ENCODE measurements at places on chromosomes 5 and 9. TPM values are rescaled to one million over a fixed set of nuclear protein-coding genes. Genes with fewer than 3 reads are reported as not detected.

Gene ENHO
- 32.7 TPM for total RNA-seq

DNA sequence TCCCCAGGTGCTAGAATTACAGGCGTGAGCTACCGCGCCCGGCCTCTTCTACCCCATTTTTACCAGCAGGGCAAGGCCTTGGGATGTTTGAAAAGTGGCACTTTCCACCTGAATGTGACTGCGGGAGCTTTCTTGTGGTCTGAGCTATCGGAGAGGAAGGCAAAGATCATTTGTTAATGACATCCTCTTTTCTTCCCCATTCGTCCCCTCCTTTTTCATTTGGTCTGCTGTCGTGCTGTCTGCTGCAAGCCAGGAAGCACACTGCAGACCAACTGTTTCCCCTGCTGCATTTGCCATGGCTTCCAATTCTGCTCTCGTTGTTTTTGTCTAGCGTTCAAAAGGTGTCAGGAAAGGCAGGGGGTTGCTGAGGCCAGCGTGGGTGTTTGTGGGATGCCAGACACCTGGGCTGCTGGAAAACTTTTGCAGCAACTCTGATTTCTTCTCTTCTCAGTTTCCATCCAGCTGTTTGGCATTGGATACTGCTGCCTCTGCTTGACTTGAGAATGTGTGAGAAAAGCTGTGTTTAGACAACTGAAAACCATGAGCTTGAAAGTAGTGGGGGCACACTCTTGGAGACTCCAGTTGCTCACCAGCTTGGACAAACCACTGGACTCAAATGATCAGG is 196.4 kb upstream of the MSX2 start:
- DNase-seq, result no peak

Gene KCNV2
- not detected for total RNA-seq

GRCh38 chr5:107218457-107219193 is 452.1 kb downstream of the EFNA5 start:
- DNase-seq, result no peak

- DNase-seq, result no peak
Observed at GRCh38 chr9:81538890-81539289, 150.5 kb downstream of the TLE1 start.

GRCh38 chr9:3809724-3810123 is 283.9 kb upstream of the RFX3 start:
- DNase-seq, result no peak

Gene ZFAND5
- total RNA-seq, result 217 TPM

DNA sequence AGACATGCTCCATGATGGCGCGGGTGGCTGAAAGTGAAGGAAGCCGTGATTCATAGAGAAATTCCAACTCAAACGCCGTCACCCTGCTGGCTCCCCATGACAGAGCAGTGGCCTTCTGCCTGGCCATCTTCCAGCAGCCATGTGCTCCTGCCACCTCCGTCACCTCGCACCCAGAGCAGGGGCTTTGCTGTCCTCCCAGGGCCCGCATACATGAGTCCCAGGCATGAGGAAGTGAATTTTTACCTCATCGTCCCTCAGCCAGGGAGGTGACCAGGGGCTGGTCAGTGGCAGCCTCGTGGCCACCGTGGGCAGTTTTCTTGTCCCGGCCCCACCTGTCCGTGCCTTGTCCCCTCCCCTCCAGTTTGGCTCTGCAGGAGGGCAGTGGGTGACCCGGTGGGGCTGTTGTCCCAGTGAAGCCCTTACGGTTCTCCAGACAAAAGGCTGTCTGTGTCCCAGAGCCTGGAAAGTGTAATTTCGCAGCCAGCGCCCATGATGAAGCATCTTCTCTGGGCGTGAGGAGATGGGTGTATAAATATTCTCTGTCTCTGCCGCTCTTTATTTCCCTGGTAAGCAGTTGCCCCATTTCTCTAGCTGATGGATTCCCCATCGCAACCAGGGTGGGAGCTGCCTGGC is 124.0 kb upstream of the LMX1B start:
- no peak for DNase-seq

DNA sequence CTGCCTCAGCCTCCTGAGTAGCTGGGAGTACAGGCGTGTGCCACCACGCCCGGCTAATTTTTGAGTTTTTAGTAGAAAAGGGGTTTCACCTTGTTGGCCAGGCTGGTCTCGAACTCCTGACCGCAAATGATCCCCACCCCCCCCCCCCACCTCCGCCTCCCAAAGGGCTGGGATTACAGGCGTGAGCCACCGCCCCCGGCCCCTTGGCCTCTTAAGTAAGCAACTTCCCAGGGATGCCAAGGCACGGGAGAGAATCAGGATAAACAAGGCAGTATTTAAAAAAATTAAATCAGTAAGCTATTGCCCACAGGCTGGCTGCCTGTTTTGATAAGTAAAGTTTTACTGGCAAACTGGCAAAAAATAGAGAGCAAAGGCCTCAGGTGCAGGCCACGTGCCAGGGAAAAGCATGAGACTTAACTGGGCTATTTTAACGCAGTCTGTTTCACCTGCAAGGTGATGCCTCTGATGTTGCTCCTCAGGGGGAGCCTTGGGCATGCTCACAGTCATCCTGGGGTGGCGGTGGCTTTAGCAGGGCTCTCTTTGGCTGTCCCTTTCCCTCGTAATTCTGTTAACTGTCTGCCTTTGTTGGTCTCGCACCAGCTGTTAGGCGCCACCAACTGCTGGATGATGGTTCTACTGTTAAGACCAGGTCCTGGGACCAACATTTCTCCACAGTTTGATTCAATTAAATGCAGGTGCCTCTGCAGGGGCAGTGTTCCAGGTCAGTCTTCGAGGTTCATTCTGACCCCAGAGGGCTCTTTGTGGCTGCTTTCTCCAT is 19.4 kb upstream of the RNF130 start:
- DNase-seq, result peak; percentile 79
